ENCODE measurements at places on chromosomes 2 and 18. TPM values are rescaled to one million over a fixed set of nuclear protein-coding genes. Genes with fewer than 3 reads are reported as not detected.

FBXO36 gene
- 6.9 TPM for polyA plus RNA-seq

EVX2 gene
- polyA plus RNA-seq, result not detected

ZDBF2 gene
- polyA plus RNA-seq, result 11.7 TPM

ZAP70 gene
- 2.4 TPM for polyA plus RNA-seq

DNA sequence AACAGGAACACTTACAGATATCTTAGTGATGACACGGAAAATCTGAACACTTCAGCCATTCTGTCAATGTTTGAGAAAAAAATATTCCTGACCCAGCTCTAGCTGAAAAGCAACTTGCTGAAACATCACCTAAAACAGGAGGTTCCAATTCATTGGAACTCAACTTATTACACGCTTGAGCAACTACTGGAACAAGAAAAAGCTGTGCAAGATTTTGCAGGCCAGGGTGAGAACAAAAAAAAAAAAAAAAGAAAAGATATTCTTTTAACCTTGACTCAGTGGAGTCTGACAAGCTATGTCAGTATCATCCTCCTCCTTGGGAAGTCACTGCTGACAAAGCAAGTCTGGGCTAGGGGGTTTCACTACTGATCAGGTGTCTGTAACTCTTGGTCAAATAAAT, 351.0 kb downstream of the SS18 start:
- peak; percentile 11 for DNase-seq

DNA sequence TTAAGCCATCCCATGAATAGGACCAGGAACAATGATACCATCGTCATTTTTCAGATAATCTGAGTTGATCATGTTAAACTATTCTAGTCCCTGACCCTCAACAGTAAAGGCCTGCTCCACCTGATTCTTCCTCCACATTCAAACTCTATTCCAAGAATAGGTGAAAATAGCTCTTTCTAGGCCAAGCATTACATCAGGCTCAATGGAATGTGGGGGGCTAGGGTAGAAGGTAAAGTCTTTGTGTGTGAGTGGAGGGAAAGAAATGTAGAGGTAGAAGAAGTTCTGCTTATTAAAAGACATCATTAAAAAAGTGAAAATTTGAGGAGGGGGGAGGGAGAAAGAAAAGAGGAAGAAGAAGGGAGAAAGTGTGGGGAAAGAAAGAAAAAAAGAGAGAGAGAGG, 653.3 kb upstream of the PKDCC start:
- no peak for DNase-seq

- no peak for DNase-seq
These were observed 48.4 kb upstream of the YPEL5 start for GRCh38 chr2:30098266-30099005.

DNA sequence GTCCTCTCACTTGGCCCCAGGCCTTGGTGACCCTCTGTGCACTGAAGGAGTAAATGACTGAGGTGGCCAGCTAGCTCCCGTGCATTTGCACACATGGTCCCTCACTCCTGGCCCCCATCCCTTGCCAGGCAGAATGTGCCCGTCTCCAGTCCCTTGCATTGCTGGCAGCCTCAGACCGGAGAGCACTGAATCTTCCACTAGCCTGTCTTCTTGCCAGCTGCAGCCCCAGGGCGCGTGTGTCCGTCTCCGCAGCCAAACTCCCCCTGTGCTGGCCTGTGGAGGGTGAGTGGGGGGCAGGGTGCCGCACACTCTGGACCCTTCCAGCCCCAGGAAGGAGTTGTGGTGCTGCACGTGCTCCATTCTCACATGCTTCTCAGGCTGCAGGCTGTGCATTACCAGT, 35.9 kb downstream of the INPP4A start:
- DNase-seq, result no peak

GRCh38 chr2:39183673-39184072, 60.1 kb downstream of the CDKL4 start:
- no peak for DNase-seq

DNA sequence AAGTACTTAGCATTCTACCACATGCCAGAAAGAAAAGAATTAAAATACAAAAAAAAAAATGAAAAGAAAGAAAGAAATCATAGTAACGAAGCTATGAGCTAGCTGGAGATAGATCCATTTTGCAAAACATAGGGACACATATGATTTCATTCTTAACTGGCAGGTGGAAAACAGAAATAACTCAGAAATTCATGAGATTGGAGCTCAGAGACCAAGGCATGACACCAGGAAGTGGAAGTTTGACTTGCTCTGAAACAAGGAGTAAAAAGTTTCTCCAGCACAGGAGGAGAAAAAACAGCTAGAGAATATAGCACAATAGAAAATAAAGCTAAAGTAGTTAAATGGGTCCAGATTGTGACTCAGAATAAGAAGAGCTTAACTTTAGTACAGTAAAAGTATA, 278.1 kb downstream of the ZEB2 start:
- no peak for DNase-seq

- no peak for DNase-seq
These were observed 8.2 kb upstream of the SPOPL start for GRCh38 chr2:138493334-138493733.

DNA sequence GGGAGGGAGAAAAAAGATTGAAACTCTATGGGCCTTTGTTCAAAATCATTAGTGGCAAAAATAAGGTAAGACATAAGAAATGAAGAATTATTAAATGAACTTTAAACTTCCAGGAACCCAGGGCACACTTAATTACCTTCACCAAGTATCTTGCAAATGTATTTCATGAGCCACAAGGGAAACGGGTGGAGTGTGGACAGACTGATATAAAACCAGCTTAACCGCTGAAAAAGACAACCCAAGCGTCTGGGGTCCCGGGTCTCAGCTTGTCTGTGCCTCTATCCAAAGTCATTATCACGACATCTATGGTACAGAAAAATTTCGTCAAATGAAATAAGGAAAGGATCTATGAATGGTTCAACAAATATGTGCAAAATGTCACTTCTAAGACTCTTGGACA, 13.9 kb upstream of the MBOAT2 start:
- no peak for DNase-seq

GRCh38 chr2:219603771-219604170, 6.1 kb downstream of the STK11IP start:
- DNase-seq, result no peak

Measured in renal cortex interstitium (tissue), 15 donors.